ENCODE measurements at places on chromosomes 5 and 9.

DNA sequence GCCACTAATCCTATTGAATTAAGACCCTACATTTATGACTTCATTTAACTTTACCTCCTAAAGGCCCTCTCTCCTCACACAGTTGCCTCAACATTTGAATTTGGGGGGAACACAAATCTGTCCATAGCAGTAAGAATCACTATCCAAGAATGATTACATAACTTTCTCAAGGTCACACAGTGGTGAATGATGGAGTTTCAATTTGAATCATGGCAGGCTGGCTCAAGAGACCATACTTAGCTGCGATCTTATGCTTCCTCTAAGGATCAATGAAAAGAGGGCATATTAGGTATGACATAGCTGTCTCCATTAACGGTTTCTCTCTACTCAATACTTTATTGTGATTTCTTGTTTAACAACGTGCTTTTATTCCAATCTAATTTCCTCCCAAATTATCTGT lies 44.1 kb upstream of the PDE4D start:
- no peak for DNase-seq

GRCh38 chr9:81902196-81902595 lies 26.0 kb upstream of the SPATA31D4 start:
- no peak for DNase-seq

DNA sequence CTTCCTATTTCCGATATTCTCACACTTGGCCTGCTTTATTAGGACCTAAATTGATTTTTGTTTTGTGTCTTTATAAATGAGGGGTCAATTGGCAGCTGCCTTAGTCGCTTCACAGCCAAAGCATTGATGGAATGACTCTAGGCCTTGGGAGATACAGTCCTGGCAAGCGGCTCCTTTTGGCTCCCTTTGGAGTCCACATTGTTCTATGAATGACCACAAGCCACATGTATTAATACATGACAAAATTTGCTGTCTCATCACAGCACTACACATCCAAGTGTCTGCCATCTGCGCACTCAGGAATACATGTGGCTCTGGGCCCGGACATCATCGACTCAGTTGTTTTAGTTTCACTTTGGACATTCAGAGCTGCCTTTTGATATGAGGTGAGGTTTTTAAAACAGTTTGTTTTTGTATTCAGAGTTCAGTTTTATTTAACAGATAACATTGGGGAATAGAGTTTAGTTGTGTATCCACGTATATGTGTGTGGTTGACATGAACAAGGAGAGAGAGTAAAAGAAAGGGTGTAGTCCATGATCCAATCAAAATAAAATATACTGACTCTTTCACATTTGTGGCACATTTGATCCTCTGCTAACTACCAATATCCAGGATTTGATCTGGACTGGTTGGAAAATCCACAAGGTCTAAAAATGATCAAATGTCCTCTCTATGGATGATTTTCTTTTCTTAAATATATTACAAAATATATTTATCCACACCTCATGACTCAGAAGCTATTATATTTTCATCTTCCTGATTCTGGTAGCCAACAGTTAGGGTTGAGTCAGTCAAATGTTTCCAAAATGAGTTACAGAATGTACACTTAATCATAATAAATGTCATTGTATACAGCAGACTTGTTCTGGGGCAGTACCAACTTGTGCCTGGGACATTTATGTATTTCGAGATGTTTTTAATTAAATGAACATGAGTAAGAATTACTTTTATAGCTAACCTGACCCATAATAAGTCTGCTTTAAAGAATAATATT lies 114.0 kb upstream of the MTAP start:
- DNase-seq = no peak

GRCh38 chr5:78903861-78904260 lies 81.2 kb downstream of the ARSB start:
- no peak for DNase-seq

GRCh38 chr9:80062567-80062966 lies 490.8 kb downstream of the TLE4 start:
- DNase-seq = no peak

Measured in activated T-cell treated with anti-CD3 and anti-CD28 coated beads, Interleukin-2, amount 50 U/mL, for 4 hours (primary cell).